ENCODE measurements at places on chromosomes 4 and X.

GRCh38 chrX:130413415-130413814 is 11.6 kb downstream of the RBMX2 start:
- peak; percentile 5 for DNase-seq

GRCh38 chr4:44071959-44072955 is 376.4 kb downstream of the KCTD8 start:
- DNase-seq: no peak

DNA sequence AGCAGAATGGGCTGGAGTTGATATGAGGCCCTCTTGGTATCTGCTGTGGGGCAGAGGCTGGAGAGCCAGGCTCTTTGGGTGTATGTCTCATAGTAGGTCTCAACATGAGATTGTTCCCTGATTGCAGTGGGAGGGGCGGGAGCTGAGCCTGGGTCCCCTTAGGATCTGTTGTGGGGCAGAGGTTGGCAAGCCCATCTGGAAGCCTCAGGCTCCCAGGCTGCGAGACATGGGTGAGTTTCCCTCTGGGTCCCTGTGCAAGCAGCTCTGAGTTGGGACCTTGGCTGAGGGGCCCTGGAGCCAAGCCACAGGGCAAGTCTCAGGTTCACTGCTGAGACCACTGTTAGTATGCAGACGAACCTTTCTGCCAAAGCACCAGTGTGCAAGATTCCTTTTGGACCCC is 201.9 kb downstream of the ARHGAP10 start:
- no peak for DNase-seq

DNA sequence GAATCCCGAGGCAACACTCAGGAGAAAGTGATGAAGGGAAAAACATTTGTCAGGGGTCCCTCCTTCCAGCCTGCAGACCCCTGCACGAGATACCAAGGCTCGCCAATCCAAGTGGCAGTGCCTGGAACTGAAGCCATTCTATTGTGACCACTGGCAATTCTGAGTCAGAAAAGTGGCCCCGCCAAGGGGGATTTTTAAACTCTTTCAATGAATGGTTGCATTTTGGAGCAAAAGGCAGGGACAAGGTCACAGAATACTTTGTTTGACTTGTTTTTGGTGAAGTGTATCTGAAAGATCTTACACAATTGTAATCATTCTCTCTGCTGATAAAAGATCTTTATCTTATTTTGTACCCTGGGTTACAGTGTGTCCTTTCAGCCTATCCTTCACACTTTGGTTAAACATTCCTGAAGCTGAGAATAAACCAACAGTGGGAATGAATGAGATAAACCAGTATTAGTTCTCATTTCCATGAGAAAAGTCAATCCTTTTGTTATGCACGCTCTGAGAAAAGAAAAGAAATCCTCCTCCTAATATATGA is 115.9 kb upstream of the PDLIM3 start:
- no peak for DNase-seq

- peak; percentile 9 for DNase-seq
Measured at GRCh38 chr4:71855944-71856343, 72.1 kb upstream of the GC start.

GRCh38 chr4:187883836-187884475 is 111.6 kb upstream of the ZFP42 start:
- no peak for DNase-seq

DNA sequence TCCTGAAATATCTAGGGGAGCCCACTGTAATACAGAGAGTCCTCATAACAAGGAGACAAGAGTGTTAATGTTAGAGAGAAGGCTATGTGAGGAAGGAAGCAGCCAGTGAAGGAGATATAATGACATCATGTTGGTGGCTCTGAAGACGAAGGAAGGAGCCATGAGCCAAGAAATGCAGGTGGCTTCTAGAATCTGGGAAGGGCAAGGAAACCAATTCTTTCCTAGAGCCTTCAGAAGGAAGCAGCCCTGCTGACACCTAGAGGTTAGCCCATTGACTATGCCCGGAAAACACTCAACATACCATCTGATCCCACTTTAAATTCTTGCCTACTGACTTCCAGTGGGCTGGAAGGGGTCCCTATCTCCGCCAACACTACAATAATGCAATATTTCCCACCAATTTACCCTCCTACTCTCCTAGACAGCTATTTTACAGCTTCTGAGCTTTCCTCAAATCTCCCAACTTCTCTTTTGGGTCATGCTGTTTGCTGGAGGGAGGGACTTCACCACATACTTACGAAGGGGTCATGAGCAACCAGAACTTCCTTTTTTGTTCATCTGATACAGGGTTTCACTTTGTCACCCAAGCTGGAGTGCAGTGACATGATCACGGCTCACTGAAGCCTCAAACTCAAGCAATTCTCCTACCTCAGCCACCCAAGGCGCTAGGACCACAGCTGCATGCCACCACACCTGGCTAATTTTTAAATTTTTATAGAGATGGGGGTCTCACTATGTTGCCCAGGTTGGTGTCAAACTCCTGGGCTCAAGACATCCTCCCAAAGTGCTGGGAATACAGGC is 25.2 kb upstream of the G3BP2 start:
- DNase-seq: no peak

DNA sequence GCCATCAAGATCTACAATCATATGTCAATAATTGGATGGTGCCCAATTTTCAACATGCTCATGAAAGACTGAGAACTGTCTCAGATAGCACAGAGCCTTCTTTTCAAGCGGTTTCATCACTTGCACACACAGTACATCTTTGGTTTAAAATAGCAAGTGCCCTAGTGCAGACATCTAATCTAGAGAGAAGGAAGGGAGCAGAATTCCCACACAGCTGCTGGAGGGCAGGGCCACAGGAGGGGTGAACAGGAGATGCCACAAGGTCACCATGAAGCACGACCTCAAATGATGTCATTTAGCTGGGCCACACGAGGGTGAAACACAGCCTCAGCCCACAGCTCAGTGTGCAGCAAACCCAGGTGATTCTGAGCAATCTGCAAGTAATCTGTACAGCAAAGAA is 24.3 kb downstream of the LEF1 start:
- peak; percentile 7 for DNase-seq

Measured in DMS53 (cell line).